ENCODE measurements at places on chromosomes 7 and 10.
A peak's percentile ranks its signal among the peaks of the same experiment; 100 is the strongest.

DNA sequence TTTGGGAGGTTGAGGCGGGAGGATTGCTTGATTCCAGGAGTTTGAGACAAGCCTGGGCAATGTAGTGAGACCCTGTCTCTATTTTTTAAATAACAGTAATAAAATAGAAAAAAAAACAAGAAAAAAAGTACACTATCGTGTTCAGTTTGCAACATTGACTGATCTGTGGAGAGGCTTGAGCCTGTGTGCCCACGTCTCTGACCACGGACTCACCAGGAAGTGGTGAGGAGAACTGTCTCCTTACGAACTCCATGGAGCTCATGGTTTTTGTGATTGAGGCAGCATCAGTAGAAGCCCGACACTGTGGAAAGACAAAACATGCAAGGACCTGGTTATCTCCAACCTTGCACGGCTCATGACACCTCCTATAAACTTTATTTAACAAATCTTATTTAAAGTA is 23.9 kb upstream of the DNAJB6 start:
- no peak for DNase-seq

DNA sequence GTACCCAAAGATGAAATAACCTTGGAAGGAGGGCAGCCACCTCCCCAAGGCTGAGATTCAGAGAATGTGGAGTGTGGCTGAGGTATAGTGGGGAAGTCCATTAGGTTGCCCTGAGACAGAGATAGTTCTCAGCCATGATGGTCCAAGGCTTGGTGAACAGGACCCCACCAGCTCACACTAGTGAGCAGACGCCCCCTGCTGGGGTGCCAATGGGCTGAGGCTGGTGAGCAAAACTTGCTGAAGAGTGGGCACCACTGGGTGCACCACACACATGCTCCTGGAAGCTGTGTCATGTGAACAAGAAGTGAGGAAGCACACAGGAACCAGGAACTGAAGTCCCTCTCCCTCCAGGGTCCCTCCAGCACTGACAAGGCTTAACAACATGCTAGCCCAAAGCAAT is 8.9 kb downstream of the FBXL13 start:
- peak; percentile 19 for DNase-seq

DNA sequence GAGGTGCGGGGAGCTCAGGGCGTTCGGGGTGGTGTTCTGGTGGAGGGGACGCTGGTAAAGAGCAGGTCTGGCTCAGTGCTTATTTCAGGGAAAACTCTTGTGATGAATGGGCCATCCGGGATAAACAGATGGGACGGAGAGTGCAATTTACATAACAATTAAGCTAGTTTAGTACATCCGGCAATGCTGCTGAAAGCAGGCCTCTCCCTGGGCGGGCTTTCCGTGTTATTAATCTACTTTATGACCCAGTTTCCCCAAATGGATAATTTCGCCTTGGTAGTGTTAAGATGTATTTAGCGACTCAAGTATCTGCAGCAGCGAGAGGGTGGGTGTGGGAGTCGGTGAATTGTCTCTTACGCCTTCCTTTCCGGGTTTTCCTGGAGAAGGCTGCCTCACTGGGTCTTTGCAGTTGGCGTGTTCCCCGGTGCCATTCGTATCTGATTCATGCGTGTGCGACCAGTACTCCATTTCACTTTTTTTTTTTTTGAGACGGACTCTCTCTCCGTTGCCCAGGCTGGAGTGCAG is 25.2 kb downstream of the FOXK1 start:
- no peak for DNase-seq

DNA sequence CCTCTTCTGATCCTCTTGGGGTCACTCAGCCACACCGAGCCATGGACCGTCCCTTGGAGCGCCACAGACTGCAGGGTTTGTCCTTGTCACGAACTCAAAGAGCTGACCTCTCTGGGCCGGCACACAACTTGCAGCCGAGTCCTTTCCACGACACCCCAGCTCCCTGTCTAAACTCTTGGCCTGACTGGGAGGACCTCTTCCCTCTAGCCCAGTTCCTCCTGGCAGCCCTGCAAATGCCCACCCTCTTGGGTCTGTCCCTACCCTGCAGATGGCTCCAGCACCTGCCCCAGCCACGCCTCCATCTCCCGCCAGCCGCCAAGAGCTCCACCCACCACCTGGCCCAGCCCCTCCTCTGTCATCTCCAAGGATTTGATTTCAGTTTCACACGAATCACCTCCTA is 339.2 kb downstream of the DNAJB6 start:
- no peak for DNase-seq

- no peak for DNase-seq
These were observed 278.1 kb downstream of the TCERG1L start for GRCh38 chr10:131033166-131034085.

- DNase-seq, result no peak
These were observed 132.1 kb downstream of the COL26A1 start for GRCh38 chr7:101494602-101495329.

DNA sequence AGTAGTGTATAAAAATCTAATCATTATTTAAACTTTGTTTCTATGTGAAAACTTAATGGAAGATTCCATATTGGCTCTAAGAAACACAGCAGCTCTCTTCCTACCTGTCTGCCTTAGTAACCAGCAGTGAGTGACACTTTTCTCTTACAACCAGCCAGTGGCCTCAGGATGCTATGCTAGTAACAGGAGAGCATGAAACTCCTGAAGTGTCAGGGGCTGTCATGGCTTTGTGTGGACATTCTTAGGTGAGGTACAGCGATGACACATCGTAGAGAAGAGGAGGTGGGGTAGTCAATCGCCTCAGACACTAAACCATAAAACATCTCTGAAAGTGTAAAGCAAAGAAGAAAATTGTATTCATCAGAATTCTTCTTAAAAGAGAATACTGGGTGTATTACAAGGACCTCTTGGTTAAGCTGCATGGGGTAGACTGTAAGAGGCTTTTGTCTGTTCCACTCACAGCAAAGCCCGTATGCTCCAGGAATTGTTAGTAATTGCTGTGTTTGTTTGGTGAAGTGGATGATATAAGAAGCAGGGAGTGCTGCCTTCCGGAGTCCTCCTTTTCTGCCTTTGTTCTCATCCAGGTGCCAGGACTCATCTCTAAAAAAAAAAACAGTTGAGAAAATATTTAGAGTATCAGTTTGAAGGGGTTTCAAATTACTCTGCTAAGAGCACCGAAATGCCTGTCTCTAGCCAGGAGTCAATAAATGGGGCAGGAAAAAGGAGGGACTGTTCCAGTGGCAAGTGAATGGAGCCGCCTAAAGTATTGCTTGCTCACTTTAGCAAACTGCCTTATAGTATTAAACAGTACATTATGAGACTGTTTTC is 518.8 kb downstream of the CNTNAP2 start:
- DNase-seq, result no peak

DNA sequence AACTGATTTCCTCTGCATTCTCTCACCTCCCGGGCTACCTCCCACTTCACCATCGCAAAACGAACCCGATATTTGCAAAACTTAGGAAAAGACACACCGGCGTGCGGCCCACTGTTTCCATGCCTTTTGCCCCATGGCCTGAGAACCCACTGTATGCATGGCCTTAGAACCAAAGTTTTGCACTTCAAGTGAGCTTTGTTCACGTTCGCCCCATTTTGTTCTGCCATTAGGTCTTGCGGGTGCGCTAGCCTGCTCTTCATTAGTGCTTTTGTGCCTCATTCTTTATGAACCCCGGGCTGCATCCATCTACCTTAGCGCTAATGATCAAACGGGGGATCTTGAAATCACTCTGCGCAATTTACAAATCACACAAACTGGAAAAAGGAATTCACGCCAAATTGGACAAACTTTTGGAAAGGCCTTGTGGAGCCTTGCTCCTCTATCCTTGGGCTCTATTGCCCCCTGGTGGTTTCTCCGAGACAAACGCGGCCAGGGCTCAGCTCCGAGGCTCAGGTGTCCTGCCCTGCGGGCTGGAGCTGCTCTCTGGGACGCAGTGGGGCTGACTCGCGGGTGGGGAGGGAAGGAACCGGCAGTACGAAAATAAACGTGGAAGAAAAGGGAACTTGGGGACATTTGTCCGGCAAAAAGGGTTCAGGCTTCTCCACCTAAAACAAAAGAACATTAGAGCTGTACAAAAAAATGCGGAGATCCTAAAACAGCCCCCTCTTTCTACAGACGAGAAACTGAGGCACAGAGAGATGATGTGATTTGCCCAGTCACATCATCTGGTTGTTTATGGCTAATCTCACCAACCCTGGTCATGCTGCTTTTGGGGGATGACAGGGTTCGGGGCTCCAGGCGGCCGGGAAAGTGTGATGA is 300.4 kb upstream of the NFE2L3 start:
- peak; percentile 54 for DNase-seq

DNA sequence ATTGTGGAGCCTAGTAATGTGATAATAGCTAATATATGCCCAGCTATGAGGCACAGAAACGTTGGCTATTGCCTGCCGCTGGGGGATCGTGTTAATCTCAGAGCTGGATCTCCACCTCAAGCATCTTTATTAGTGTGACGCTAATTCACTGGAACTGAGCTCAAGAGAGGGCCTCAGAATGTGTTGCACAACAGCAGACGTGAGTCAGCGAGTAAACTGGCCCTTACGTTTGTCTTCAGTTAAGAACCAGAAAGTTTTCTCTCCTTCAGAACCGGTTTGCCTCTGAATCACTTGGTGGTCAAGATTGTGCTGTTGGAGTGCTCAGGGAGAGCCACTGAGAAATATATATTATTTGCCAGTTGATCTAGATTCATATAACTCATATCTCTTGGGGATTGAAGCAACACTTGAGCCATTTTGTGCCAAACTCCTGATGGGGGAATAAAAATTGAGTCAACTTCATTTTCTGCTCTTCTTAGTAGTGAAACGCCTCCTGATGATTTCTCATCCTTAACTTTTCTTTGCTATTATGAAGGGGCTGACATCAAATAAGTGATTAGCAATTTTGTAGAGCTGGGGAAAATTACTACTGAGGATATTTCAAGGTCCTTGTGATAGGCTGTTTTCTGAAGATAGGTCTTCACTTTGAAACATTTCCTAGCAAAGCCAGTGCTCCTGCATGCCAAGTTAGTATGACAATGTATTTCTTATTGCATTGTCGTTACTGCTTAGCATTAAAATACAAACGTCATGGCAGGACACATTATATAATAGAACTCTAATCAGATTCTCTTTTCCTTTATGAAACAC is 22.3 kb downstream of the BZW2 start:
- DNase-seq, result no peak

- DNase-seq, result no peak
These were observed 7.0 kb downstream of the NPC1L1 start for GRCh38 chr7:44534087-44534486.

GRCh38 chr10:26821699-26822570 is 38.8 kb downstream of the ABI1 start:
- DNase-seq, result no peak

- DNase-seq, result no peak
These were observed 171.0 kb downstream of the PTPN20 start for GRCh38 chr10:47082055-47082784.

DNA sequence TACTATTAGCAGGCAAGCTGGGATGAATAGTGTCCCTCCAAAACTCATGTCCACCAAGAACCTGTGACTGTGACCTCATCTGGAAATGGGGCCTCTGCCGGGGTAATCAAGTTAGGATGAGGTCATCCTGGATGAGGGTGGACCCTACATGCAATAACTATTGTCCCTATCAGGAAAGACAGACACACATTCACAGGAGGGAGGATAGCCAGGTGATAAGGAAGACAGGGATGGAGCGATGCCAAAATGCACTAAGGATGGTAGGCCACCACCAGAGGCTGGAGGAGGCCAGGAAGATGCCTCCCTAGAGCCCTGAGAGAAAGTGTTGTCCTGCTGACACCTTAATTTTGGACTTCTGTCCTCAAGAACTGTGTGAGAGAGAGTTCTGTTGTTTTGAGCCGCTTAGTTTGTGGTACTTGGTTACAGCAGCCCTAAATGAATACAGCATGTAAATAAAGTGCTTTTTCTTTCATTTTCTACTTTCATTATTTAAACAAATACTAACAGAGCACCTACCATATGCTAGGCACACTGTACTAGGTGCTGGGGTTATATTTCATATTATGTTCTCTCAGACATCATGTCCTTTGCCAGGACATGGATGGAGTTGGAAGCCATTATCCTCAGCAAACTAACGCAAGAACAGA is 111.9 kb downstream of the USP6NL start:
- no peak for DNase-seq

DNA sequence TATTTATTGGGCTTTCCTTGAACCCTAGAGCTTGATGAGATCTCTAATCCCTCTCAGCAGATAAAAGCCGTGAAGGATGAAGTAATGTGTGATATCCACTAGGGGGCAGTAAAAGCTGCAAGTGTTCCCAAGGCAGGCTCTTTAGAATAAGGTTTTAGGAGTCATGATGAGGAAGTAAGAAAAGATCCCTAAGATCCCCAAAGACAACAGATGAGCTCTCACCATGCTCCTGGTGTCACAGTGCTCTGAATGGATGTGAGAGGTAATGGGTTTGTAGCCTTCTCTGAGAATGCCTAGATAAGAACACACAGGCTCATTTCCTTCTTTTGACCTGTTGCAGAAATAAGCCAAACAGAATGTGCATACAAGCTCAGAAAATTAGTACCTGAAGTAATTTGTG is 70.4 kb upstream of the ITPRID1 start:
- peak; percentile 4 for DNase-seq

Data from CD4-positive, alpha-beta T cell treated with Interleukin-2 at 100 ng/mL for 4 hours (primary cell).